ENCODE measurements at places on chromosomes 4 and X.

- DNase-seq, result no peak
Observed at GRCh38 chr4:44147571-44148075, 301.0 kb downstream of the KCTD8 start.

DNA sequence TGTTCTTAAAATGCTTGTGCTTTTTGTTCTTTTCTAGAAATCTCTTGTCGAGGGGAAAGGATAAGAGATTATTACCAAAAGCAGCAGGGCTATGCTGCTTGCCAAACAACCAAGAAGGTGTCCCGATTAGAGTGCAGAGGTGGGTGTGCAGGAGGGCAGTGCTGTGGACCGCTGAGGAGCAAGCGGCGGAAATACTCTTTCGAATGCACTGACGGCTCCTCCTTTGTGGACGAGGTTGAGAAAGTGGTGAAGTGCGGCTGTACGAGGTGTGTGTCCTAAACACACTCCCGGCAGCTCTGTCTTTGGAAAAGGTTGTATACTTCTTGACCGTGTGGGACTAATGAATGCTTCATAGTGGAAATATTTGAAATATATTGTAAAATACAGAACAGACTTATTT lies 81.5 kb upstream of the PACRGL start:
- DNase-seq, result no peak

DNA sequence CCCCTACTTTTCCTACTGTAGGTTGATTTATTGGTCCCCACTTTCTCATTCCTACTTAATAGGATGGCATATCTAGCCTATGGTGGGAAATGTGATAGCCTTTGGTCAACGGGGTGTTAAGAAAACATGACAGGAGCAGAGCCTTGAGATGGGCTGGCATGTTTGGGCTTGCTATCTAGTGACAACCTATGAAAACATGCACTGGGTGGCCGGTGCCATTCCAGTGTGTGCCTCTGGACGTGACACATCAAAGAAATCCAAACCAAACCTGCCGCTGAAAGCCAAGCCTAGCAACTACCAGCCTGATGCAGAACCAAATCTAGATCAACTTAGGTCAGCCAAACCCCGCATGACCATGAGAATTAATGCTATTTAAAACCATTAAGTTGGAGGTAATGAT lies 317.6 kb downstream of the DMD start:
- no peak for DNase-seq

GRCh38 chrX:153689654-153690465 lies 2.1 kb downstream of the SLC6A8 start:
- no peak for DNase-seq

- DNase-seq, result no peak
Observed at GRCh38 chr4:109125084-109125483, 177.4 kb downstream of the COL25A1 start.

- DNase-seq, result no peak
Observed at GRCh38 chrX:36963069-36963808, 44.9 kb upstream of the FAM47C start.

DNA sequence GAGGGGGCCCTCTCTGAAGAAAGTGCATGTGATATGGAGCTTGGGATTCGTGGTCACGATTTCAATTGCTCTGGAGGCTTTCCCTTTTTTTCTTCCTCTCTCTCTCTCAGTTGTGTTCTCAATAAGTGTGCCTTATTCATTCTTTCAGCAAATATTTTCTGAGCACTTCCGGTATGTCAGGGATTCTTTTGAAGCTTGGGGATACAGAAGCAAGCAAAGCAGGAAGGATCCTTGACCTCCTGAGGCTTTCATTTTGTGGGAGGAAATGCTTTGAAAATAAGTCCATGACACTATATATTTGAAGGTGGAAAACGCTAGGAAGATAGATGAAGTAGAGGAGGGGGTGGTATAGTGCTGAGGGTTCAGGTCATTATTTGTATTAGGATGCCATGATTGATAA lies 12.6 kb upstream of the GABRE start:
- no peak for DNase-seq

- DNase-seq, result no peak
Observed at GRCh38 chr4:174152717-174153466, 130.6 kb downstream of the FBXO8 start.

GRCh38 chr4:4521136-4521535 lies 20.7 kb downstream of the STX18 start:
- no peak for DNase-seq

GRCh38 chr4:7658341-7659204 lies 223.8 kb upstream of the PSAPL1 start:
- DNase-seq, result no peak

DNA sequence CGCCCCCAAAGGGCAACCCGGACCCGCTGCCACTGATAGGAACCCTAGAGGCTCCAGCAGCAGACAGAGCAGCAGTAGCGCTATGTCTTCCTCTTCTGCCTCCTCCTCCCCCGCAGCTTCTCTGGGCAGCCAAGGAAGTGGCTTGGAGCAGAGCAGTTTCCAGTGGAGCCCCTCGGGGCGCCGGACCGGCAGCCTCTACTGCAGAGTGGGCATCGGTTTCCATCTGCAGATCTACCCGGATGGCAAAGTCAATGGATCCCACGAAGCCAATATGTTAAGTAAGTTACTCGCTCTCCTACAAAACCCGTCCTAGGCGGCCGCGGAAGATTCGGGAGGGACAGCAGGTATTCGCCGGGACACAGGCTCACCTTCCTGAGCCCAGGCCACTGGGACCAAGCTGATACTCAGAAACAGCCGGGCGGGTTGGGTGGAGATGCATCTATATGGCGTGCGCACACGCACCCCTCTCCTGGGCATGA lies 477 bp downstream of the FGF5 start:
- peak; percentile 50 for DNase-seq

DNA sequence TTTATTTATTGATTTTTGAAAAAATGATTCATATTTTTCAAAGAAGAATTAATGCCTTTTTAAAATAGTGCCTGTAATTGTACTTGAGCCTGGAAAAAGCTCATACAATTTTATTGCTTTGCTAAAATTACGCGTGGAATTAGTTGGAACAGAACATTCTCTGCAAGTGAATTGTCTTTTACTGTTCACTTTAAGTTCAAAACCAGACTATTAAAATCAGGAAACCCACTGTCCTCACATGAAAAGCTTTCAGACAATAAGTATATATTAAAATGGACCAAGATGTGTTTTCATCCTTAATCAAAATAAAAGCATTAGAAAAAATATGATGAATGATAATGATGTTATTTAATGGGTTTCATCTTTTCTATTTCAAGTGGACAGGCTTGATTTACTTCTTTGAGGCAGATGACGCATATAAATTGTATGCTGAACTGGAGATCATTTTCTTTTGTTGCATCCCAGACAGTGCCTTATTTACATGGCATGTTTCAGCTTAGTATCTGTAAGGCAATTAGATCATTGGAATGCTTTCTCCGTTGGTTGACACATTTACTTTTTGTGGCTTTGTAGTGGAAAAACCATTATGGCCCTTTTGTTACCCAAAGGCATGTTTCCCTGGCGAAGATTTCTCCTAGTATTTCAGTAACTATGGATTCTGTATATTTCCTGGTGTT lies 299.0 kb upstream of the MAGEC2 start:
- no peak for DNase-seq

DNA sequence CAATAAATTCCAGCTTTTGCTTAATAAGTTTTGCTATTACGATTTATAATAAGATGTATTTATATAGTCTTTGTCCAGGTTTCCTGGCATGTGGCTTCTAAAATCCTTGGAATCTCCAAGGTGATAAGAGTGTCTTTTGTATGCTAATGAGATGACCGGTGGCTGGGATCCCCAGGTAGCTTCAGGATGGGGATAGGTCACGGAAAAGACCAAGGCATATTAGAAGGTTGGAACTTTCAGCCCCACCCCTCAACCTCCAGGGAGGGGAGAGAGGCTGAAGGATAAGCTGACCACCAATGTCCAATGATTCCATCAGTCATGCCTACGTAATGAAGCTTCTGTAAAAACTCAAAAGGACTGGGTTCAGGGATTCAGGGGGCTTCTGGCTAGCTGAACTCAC lies 41.7 kb downstream of the SMIM20 start:
- no peak for DNase-seq

- DNase-seq, result no peak
Observed at GRCh38 chr4:10072420-10073017, 44.1 kb downstream of the WDR1 start.

DNA sequence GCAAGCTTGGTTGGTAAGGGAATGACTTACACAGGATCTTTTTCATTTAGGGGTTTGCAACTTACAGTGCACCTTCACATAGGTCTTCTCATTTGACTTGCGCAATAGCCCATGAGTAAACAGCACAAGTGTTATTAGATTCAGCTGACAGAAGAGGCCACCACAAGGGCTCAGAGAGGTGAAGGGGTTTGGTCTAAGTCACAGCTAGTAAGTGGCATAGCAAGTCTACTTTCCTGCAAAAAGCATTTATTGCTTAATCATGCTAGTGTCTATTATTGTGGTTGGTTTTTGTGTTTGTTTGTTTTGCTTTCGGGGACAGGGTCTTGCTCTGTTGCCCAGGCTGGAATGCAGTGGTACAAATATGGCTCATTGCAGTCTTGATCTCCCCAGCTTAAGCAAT lies 83.3 kb downstream of the SPRY1 start:
- DNase-seq, result no peak
